ENCODE measurements at places on chromosomes 2 and 18. TPM values are rescaled to one million over a fixed set of nuclear protein-coding genes. Genes with fewer than 3 reads are reported as not detected.
A peak's percentile ranks its signal among the peaks of the same experiment; 100 is the strongest.

DNA sequence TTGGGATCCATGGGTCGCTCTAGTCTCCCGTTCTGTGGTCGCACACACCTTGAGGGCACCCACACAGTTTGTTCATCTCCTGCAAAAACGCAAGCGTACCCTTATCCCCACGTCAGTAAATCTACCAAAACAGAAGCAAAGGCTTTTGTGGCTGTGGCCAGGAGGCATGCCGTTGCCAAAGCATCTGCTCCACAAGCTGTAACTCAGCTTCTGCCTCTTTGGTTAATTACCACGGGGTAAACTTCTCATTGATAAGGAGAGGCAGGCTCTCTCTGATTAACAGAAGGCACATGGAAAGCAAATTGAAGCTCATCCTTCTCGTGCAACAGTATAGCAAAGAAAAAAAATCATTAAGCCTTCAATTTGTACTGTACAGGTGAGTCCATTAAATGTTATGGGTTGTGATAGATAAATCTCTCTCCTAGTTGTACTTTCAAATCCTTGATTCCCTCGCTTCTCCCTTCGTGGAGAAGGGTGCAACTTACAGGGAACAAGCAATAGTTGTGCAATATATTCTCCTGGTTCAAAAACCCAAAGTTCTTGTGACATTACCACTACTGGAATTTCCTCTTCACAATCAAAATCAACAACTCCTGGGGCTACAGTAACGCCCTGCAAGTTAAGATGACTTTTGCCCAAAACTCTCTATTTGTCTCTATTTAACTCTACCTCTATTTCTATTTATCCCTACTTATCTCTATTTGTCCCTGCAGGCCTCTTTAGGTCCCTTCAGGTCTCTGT is 10.3 kb downstream of the PECR start:
- no peak for DNase-seq

GRCh38 chr18:12765126-12765525 is 62.3 kb downstream of the PSMG2 start:
- DNase-seq: no peak

GRCh38 chr2:111617299-111618225 is 266.4 kb downstream of the ANAPC1 start:
- no peak for DNase-seq

DNA sequence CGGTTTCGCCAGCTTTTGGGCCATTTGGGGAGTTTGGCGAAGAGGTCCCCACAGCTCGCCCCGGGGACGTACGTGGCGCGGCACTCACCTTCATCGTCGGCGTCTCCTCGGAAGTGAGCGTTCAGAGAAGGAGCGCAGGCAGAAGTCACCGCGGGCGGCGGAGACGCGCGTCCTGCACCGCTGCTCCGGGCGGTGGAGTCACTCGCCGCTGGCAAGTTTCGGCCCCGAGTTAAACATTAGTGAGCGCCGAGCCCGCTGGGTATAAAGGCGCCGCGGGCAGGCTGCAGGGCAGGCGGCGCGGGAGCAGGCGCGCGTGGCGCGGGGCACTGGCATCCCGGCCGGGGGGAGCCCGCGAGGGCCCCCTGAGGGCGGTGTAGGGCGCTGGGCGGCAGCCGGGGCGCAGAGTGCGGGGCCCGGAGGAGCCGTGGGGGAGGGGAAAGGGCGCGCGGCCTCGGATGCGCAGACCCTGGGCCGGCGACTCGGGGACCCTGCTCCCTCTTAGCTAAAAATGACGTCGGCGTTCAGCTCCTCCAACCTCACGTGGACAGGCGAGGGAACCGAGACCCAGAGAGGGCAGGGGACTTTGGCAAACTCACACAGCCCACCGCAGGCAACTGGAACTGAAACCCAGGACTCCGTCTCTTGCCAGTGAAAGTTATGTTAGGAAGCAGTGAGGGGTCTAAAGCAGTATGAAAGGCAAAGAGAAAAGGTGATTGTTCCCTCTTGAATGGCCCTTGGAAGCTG is at the start of gene DPP4:
Gene DPP4 (minus strand): TSS at position 328 of the 744 bp plus-strand sequence. CDS start 234 bp downstream, at position 94.
- DNase-seq: peak; percentile 89

- no peak for DNase-seq
Observed at GRCh38 chr18:57004366-57005121, 142.3 kb upstream of the BOD1L2 start.

DNA sequence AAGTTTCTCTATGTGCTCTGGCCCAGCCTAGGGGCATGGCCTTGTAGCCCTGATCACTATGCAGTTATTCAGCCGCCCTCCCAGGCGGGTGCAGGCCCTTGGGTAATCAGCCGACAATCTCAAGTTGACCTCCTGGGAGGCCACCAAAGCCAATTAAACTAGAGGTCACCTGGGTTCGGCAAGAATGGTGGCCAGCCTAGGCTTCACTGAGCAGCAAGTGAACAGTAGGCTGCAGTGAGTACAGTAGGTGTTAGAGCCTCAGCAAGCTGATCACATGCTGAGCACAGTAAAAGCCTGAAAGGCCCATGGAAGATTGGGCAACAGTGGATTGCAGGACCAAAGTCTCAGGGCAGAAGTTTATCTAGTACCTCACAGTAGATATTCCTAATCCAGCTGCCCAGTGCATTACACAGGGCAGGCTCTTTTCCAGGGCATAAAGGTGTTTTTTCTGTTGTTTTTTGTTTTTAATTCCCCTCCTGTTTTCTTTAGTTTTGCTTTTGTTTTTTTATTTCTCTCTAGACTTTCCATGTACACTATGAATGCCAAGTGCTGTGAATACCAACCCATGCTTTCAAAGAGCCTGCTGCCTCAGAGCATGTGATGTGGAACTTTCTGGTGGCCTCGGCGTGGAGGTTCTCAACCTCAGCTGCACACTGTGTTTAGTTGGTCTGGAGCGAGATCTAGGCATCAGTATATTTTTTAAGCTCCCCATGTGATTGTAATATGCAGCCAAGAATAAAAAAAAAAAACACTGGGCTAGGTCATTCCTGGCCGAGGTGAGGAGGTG is 55.9 kb upstream of the ATL2 start:
- DNase-seq: no peak

GRCh38 chr2:15935675-15936074 is 4.7 kb upstream of the MYCN start:
- DNase-seq: no peak

DNA sequence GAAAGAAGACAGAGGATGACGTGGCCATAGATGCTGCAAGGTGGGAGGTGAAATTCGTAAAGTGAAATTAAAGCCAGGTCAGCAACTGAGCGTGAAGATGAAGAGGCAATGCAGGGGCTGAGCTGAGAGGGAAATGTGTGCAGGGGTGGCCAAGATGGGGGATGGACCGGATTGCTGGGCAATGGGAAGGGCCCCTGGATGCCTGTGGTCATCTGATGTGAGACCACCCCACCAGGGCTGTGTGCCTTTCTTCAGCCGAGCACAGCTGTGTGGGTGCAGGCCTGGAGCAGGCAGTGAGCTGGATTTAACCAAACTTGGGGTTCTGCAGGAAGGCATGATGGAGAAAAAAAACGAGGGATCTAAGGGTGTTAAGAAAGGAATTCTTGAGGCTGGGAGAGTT is 80.4 kb downstream of the ZCCHC2 start:
- DNase-seq: no peak

GRCh38 chr2:84022810-84023431 is 436.2 kb downstream of the SUCLG1 start:
- peak; percentile 43 for DNase-seq

DNA sequence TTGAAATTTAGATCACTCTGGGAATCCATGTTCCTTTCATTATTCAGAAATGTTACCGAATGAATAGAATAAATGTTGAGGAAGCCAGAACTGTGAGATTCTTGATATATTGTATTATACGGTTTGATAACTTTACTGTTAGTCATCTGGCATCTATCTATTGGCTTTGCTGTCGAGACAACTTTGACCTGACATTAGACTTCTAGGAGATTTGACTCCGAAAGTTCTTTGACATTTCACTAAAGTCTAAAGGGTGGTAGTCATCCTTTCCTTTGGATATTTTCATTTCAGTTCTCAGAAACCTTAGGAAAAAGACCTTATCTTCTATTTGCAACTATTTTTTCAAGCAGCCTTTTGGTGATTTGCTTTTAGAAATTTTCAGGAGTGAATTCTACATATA is 1.9 kb downstream of the BMPR2 start:
- DNase-seq: no peak

- DNase-seq: peak; percentile 82
Observed at GRCh38 chr18:2971741-2972552, 41.0 kb downstream of the LPIN2 start.

DNA sequence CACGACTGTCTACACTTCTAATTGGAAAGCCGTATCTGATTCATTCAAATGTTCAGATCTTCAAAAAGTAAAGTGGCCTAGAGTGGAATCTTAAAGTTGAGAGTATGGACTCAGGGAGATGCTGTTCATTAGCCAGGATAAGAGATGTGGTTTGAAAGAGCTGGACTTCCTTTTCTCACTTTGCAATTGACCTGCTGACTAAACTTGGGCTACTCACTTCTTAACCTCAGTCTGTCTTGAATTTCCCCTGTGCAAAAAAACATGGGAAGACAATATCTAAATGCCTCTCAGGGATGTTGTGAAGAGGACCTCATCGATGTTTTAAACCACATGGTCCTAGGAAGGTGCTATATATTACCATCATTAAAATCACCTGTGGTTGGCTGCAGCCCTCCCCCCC is 64.1 kb downstream of the BCL2 start:
- DNase-seq: no peak

- no peak for DNase-seq
Observed at GRCh38 chr2:137467246-137467862, 496.9 kb upstream of the HNMT start.

GRCh38 chr2:65357095-65357958 is 75.1 kb downstream of the SPRED2 start:
- no peak for DNase-seq

- DNase-seq: no peak
Observed at GRCh38 chr2:170101789-170102188, 76.2 kb upstream of the MYO3B start.

GRCh38 chr18:12027046-12027445 is 45.7 kb downstream of the IMPA2 start:
- DNase-seq: no peak

- DNase-seq: no peak
Observed at GRCh38 chr2:18408638-18409037, 151.8 kb downstream of the RDH14 start.

GRCh38 chr2:20217041-20217970 is 7.6 kb downstream of the SDC1 start:
- DNase-seq: peak; percentile 89

DNA sequence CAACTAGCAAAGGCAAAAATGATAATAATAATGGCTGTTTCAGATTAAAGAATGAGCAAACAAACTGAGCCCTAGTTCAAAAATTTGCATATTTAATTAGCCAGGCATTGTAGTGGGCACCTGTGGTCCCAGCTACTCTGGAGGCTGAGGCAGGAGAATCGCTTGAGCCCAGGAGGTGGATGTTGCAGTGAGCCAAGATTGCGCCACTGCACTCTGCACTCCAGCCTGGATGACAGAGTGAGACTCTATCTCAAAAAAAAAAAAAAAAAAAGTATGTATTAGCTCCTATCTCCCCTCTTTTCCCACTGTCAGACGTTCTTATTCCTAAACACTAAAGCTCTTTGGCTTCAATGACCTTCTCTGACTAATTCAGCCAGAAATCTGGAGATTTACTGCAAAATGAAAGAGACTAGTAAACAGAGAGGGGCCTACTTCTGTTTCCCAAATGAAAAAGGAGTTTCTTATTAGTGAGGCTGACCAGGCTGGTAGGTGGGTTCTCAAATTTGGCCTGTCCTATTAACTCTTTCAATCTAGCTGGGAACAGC is 3.9 kb upstream of the SRBD1 start:
- DNase-seq: no peak

DNA sequence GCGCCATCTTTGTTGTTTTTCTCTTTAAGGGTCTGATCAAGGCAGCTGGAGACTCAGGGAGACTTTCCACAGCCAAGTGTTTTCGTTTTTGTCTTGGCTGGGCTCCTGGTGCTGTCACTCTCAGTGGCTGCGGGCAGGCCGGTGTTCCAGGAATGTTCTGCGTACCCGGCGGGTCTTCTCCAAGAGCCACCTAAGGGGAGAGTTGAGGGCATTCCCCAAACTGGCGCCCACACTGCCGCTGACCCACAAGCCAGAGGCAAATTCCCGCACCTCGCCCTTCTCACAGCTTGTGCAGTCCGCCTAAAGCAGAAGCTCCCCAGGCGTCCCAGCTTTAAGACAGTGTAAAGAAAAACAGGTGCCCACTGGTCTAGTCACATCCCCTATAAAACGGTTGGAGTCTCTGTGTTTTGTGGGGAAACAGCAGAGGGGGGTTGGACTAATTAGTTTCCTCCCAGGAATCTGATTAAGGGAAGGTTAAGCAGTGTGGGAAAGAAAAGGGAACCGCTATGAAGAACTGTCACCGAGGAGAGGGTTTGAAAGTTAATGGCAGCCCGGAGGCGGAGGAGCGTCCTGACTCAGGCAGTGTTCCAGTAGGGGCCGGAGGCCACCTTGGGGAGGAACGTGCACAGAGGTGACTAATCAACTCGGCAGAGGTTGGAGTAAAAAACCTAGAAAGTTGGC is 224.5 kb downstream of the SLC4A3 start:
- no peak for DNase-seq

- DNase-seq: no peak
Observed at GRCh38 chr2:70793450-70793849, 3.0 kb upstream of the FIGLA start.

- DNase-seq: no peak
Observed at GRCh38 chr2:62928015-62928414, 122.6 kb upstream of the OTX1 start.

GRCh38 chr2:231132129-231132528 is 7.3 kb upstream of the HTR2B start:
- no peak for DNase-seq

- DNase-seq: no peak
Observed at GRCh38 chr2:64145119-64145518, 899 bp upstream of the PELI1 start.

DNA sequence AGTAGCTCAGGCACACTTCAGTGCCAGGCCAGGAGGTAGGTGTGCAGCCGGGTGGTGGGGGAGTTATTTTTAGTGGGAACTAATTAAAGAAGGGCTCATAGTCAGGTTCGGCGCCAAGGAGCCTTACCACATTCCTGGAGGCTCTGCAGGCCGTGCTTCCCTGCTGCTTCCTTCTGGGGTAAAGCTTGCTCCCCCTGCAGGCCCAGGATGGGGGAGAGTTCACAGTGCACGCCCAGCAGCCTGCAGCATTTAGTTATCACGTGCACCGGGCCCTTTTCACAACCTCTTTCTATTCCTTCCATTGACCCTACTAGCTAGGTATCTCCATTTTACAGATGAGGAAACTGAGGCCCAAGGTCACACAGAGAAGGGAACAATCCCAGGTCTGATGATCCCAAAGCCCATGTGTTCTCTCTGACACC is 2.5 kb downstream of the KCNF1 start:
- DNase-seq: no peak

HAAO gene
- total RNA-seq: 0.72 TPM

UGT1A8 gene
- total RNA-seq: not detected

C18orf63 gene
- total RNA-seq: not detected

RNF152 gene
- 3.3 TPM for total RNA-seq

TANK gene
- total RNA-seq: 127 TPM

CXCR4 gene
- under 0.01 TPM for total RNA-seq

TXNDC2 gene
- 0.36 TPM for total RNA-seq

GPR148 gene
- total RNA-seq: not detected

RAB6C gene
- total RNA-seq: not detected

PUM2 gene
- total RNA-seq: 45.2 TPM

GTF2A1L gene
- total RNA-seq: 1.1 TPM

KCNJ13 gene
- total RNA-seq: not detected

PPP1R1C gene
- 0.29 TPM for total RNA-seq

HOXD13 gene
- not detected for total RNA-seq
